ENCODE measurements at places on chromosomes 1 and 21. TPM values are rescaled to one million over a fixed set of nuclear protein-coding genes. Genes with fewer than 3 reads are reported as not detected.

GRCh38 chr1:14742181-14742980 is 143.9 kb downstream of the KAZN start:
- peak; percentile 96 for DNase-seq

GRCh38 chr1:54842206-54842915 is 41.2 kb upstream of the TTC22 start:
- no peak for DNase-seq

GRCh38 chr1:227762231-227762911 is 27.1 kb downstream of the SNAP47 start:
- peak; percentile 97 for DNase-seq

DNA sequence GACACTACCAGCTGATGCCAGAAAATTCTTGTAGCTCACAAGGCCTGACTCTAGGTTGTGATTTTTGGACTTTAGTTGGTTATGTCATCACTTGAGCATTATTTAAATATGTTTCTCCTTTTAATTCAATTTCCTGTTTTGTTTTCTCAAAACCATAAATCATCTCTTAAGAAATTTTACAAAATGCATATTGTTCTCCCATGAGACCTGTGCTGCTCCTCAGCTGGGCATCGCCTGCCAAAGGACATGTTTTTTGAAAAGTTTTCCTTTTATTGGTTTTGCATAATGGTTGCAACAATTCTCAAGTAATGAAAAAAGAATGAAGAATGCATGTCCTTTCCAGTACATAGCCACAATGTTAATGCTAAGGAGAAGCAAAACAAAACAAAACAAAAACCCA is 204.7 kb upstream of the LYPLAL1 start:
- DNase-seq = no peak

- no peak for DNase-seq
Observed at GRCh38 chr1:108152782-108153222, 47.3 kb downstream of the SLC25A24 start.

- no peak for DNase-seq
Observed at GRCh38 chr1:66000033-66000637, 207.4 kb downstream of the PDE4B start.

- DNase-seq = no peak
Observed at GRCh38 chr1:169765580-169766331, 29.0 kb downstream of the METTL18 start.

GRCh38 chr1:24910751-24911650 is 19.1 kb downstream of the RUNX3 start:
- peak; percentile 32 for DNase-seq

- DNase-seq = no peak
Observed at GRCh38 chr1:76477156-76477555, 390.1 kb upstream of the ST6GALNAC5 start.

- DNase-seq = no peak
Observed at GRCh38 chr1:230831771-230832170, 36.5 kb downstream of the C1orf198 start.

DNA sequence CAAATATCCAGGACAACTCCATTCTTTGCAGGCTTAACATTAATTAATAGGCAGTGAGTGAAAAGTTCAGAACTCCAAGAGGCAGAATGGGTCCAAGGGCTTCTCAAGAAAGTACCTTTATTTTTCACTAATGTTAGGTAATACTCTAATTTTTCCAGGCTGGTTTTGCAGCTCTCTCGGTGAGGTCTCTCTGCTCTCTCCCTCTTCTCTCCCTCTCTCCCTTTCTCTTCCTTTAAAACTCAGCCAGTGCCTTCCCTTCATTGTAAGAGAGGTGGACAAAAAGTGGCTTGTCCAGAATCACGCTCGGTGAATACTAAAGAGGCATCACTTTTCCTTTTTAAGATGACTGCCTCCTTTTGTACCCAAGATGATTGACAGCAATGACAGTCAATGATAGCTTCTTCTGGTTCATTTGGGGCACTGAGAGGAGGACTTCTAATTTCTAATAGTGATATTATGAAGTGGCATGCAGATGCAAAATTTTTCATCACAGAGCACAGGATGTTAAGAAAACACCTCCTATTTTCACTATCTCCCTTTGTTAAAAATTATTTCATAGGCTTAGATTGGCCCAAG is 1.3 kb upstream of the CHI3L1 start:
- no peak for DNase-seq

- no peak for DNase-seq
Observed at GRCh38 chr1:64561993-64562392, 92.1 kb downstream of the CACHD1 start.

- DNase-seq = peak; percentile 76
Observed at GRCh38 chr1:172990598-172991215, 60.0 kb downstream of the TNFSF18 start.

DNA sequence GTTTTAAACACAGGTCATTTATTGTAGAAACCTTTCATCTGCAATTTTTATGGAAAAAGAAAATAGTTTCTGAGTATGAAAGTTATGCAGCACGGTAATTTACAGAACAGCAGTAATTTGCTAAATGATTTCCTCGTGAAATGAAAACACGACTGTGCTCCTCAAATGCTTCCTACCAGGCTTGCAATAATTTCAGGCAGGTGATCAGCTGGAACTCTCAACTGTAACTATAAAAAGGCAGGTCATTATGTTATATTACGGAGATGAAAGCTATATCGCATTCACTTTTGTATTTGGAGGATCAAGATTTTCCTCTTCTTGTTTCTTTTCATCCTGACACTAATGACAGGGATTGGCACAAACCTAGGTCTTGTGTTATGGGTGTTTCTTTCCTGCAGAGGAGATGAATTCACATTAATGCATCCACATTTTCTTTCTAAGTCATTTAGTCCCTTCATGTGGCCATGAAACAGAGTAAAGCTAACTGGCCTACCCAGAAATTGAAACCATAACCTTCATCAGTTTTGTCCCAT is 57.4 kb downstream of the SAMSN1 start:
- DNase-seq = no peak

DNA sequence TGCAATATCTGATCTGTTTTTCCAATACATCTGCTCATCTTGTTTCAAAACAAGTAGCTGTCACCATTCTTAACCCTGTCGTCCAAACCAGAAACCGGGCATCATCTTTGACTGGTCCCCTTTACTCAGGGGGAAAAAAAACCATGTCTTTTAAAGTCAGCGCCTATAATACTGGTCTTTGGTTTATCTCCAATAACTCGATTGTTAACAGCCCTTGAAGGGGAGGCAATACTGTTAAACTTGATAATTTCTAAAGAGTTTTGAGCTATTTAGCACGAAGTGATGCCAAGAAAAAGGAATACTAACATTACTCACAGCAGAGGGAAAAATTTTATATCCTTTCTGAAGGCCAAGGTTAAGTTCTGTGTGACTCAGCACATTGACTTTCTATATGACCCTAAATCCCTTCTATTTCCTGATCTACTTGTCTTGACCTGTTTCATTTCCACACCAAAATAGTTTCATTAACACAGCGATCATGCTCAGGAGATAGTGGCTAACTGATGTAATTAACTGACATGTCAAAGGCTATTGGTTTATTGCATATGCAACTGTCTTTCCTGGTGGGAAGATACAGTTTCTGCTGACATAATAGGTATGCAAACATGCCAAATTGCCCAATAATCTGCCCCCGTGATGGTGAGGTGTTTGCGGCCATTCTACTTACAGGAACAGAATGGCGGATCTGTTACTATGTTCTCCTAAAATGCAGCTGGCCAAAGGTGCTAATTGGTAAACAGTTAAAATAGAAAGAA is 59.1 kb downstream of the NFIA start:
- peak; percentile 68 for DNase-seq

GRCh38 chr1:25744140-25744581 is 55.8 kb upstream of the SELENON start:
- peak; percentile 60 for DNase-seq

- DNase-seq = no peak
Observed at GRCh38 chr1:60041783-60042182, 31.8 kb downstream of the C1orf87 start.

DNA sequence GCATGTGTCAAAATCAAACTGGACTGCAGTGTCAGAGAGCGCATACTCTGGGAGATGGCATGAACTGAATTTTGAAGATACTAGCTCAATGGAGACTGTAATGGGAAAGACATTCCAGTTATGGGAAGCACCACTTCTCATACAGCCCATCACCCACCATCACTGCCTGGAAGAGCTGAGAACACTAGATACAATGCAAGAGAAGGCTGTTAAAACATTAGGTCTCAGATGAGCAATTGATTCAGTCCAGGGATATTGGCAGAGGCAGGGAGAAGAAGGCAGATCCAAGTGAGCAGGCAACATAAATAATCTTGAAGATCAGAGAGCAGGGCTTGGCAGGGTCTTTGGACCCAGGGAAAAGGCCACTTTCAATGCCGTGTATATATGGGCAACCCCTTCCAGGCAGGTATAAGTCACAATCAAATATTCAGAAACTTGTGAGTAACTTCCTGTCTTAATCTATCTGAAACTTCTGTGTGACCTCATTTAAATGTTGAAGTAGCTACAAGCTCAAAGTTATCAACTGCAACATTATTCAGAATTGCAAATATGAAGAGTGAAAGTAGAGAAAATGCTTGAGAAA is 290.3 kb upstream of the SGIP1 start:
- no peak for DNase-seq

DNA sequence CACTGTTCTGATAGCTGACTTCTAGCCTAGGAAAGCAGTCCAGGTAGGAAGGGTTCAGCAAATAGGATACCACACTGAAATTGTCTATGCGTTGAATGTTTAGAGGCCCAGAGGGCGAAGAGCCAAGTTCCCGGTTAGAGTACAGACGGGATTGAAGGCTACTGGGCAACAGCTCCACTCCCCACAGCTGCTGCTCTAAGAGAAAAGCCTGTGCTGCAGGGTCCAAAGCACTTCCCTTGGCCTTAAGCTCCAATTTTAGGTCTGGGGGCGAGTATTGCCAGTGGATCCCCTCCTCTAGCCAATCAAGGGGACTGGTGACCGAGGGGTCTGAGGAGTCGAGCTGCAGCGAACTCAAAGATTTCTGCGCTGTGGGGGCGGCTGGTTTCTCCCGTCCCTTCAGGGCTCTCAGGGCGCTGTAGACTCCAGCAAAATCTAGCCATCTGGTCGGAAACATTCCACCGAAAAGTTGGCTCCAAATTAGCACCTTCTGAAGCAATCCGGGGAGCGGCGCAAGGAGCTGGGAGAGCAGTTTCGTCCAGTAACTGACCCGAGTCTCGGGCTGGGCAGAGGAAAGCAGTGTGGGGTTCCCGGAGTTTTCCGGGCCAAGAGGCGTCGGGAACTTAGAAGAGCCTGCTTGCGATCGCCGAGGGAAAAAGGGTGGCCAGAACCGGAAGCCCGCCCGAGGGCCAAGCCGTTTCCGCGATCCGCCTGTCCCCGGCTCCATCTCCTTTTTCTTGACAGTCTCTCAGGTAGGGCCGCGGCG is 748 bp downstream of the PPP1R15B start:
- DNase-seq = peak; percentile 52

- no peak for DNase-seq
Observed at GRCh38 chr1:92792340-92792782, 7.5 kb upstream of the EVI5 start.

DNA sequence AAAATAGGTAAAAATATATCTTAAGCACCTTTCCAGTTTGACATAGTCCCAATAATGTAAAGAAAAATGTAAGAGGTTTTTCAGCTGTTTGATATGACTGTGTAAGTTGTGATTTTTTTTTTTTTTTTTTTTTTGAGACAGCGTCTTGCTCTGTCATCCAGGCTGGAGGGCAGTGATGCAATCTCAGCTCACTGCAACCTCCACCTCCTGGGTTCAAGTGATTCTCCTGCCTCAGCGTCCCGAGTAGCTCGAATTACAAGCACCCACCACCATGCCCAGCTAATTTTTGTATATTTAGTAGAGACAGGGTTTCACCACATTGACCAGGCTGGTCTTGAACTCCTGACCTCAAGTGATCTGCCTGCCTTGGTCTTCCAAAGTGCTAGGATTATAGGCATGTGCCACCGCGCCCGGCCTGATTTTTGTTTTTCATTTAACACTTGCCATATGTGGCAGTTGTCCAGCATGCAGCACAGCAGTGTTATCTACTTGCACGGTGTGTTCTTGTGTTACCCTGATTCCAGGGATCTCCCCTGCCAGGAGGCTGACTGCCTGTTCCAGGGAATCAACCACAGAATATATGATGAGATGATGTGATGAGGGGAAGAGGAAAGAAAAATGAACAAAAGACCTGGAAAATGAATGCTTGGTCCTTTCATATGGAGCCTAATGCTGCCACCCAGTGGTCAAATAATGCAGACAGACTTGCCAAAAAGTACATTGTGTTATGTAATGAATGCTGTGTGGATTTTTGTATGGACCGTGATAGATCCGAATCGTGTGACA is 79.0 kb downstream of the RAVER2 start:
- peak; percentile 84 for DNase-seq

- no peak for DNase-seq
Observed at GRCh38 chr1:53729456-53730223, 9.3 kb downstream of the GLIS1 start.

DNA sequence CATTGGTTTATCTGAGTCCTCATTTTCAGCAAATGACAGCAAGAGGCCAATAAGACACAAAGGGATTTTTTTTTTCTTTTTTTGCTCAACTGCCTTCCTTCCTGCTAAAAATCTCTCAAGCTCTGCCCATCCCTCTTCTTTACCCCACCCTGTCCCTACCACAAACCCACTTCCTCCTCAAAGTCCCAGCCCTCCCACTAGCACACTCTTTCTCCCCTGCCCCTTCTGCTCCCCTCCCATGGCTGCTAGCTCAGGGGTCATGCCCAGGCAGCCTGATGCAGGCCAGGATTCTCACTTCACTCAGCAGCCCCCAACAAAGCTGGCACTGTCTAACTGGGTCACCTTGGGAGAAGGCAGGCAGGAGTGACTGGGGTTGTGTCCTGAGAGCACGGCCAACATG is 28.8 kb upstream of the PPP2R5A start:
- no peak for DNase-seq

DNA sequence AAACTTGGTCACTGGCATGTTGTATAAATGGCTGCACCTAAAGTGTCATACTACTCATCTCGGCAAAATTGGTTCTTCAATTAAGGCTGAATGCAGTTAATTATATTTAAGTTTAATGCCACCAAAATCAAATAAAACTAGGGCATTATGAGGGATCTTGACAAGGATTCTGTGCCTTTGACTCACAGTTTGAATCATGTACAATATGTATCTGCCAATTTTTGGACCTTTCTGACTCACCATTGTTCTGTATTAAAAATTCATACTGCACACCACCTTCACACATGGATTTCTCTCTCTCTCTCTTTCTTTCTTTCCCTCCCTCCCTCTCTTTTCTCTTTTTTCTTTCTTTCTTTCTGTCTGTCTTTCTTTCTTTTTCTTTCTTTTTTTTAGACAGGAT is 14.1 kb upstream of the STXBP3 start:
- DNase-seq = peak; percentile 61

Gene LCE1C
- total RNA-seq = not detected

Gene TMEM51
- 20.8 TPM for total RNA-seq

Gene IVL
- 1.0 TPM for total RNA-seq

Gene NUP210L
- total RNA-seq = not detected

Gene OR10X1
- total RNA-seq = not detected

Gene LCE1A
- not detected for total RNA-seq

Gene LCE1B
- not detected for total RNA-seq

Gene MAGI3
- total RNA-seq = 10.7 TPM

Gene WNT2B
- 0.46 TPM for total RNA-seq

Gene PSMB4
- 734 TPM for total RNA-seq

Gene CELF3
- 0.07 TPM for total RNA-seq

Gene NHLH1
- not detected for total RNA-seq

Gene OR6K2
- not detected for total RNA-seq

Gene LSS
- 45.7 TPM for total RNA-seq

Gene IGSF9
- 19.9 TPM for total RNA-seq

Gene CRNN
- total RNA-seq = not detected

Gene NBPF6
- 0.07 TPM for total RNA-seq

Gene CCDC17
- 1.9 TPM for total RNA-seq

Gene RAVER2
- 12.2 TPM for total RNA-seq

Gene SLC35F3
- total RNA-seq = 19.3 TPM

Gene ADGRL2
- 3.2 TPM for total RNA-seq

Gene SH3BGR
- 0.40 TPM for total RNA-seq

Gene ZMYM4
- total RNA-seq = 28.5 TPM

Measured in PC-3 (cell line).